NCI-H510A treated with DMSO at 0.1 percent for 48 hours (cell line): ENCODE measurements at places on chromosomes 5 and 9.

- no peak for DNase-seq
Observed at GRCh38 chr5:10576121-10576789, 12.4 kb downstream of the ANKRD33B start.

DNA sequence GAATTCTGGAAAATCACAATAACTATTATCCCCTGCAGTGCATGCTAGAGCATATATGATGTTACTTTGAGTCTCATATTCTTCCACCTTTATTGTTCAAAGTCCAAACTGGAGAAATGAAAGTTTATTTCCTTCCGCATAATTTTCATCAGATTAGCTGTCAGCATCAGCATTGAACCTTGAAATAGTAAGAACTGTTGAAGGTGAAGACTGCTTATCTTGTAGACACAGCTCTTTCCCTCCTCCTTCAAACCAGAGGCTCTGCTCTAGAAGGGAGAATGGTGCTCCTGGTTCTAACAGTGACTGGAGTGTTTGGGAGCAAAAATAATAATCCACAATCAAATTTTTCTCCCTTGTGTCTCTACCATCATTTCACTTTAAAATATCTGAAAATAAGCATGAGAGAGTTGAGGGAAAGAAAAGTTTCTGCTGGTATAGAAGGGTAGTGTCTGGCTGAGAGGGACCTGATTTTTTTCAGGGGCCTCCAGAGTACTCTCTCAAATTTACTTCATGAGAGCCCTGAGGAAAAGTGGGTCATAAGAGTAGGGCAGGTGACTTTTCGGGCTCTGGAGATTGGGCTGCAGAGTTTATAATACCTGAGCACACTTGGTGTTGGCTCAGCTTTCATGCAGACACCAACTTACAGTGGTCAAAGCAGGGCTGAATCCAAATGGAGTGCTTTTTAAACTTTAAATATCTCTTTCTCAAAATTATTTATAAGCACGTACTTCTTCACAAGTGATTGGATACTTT, 170.4 kb downstream of the ZDHHC21 start:
- DNase-seq: no peak

- DNase-seq: no peak
Observed at GRCh38 chr5:145465474-145466263, 369.5 kb downstream of the PRELID2 start.

DNA sequence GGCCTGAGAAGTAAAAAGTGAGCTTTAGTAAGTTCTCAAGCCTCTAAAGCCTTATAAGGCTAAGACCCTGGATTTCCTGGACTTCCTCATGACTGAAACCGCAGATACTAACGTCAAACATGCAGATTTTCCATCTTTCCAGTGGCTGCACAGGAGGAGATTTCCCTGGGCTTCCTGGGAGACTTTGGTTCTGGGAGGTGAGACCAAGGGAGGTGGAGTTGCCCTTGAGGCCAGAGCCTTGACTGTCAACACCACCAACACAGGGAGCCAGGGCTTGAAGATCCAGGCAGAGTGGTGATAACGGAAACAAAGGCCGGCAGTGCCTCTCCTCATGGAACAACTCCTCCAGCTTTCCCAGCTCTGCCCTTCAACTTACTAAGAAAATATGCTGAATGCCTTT, 144.7 kb upstream of the LRRTM2 start:
- DNase-seq: no peak
